ENCODE measurements at places on chromosomes 12 and 14.

DNA sequence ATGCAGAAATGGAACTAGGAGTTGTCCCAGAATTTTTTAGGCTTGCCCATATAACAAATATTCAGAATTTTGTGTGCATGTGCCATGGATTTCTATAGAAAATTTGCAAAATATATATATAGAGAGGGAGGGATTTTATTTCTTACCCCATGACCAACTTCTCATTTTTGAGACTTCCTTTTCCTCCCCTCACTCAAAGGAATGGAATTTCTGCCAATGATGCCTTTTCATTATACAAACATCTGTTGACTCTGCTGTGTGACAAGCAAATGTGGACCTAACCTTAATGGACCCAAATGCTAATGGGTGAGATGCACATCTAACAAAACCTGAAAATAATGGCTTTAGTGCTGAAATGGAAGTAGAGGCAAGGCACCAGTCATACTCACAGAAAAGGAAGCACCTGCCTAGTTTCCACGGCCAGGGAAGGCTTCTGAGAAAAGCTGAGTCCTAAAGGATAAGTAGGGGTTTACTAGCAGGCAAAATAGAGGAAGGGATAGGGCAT is 3.6 kb upstream of the GNG2 start:
- no peak for DNase-seq

DNA sequence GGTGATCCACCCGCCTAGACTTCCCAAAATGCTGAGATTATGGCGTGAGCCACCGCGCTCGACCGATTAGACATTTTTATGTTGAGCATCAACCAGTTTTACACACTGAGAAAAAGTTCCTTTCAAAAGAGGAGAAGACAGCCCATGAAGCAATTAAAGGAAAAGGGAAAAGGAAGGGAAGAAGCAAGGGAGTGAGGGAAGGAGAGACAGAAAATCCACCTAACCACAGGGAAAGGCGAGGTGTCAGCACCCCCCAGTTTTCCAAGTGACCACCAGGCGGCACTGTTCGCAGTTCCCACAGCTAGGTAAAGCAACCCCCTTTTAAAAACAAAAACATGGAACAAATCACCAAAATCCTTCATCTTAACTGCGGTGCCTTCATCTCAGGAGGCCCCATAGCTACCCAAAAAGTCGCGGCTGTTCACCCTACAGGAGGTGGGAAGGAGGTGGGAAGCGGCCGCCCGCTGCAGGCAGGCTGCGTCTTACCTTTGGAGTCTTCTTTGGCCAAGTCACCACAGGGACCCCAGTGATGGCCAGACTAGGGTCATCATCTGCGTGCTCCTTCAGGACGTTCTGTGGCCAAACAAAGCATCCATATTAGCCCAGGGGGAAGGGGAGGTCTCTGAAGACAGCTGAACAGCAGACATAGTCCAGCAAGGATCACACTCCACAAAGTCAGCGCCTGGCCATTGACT is 86.6 kb downstream of the KDM2B start:
- no peak for DNase-seq

DNA sequence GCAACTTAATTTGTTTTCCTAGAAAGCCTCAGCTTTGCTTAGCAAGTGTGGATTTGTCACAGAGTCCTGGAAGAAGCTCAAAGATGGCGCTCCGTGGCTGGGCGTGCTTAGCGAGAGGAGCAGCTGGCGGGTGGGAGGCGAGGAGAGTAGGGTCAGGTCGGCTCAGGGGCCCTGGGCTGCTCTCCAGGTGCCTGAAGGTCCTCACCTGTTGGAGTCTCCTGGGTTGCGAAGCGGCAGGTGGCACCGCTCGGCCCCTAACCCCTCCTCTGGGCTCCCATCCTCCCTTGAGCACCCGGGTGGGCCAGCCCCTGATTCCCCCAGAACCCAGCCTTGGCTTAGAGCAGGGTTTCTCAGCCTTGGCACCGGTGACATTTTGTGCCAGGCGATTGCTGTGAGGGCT is 25.1 kb downstream of the LRTM2 start:
- no peak for DNase-seq

DNA sequence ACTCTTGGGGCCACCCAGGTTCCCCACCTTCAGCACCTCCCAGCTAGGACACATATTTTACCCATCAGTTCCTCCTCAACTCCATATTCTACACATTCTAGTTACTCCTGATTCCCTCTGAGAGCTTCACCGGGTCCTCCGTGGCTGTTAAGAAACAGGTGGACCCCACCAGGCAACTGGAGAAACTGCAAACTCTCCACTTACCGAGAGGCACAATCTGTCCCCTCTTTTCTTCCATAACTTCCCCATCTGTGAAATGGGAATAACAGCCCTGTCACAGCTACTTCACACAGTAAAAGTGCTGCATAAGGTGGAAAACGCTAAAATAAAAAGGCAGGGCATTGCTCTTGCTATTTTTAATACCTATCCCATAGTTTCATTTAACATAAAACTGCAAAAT is 1.5 kb downstream of the SLC7A8 start:
- no peak for DNase-seq

GRCh38 chr14:100082723-100083122 is 17.5 kb downstream of the EVL start:
- DNase-seq: no peak

DNA sequence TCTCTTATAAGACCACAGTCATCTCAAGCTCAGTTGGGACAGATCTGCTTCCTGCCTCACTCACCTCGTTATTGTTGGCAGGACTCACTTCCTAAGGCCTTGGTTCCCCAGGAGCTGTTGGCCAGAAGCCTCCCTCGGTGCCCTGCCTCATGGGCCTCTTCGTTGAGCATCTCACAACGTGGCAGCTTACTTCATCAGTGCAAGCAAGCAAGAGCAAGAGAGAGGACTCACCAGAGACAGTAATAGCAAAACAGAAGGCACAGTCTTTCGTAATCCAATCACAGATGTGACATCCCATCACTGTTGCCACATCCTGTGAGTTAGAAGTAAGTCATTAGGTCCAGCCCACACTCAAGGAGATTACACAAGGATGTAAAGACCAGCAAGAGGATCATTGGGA is 5.1 kb upstream of the NUMB start:
- DNase-seq: peak; percentile 98

GRCh38 chr12:5447320-5447719 is 15.4 kb downstream of the NTF3 start:
- DNase-seq: no peak

DNA sequence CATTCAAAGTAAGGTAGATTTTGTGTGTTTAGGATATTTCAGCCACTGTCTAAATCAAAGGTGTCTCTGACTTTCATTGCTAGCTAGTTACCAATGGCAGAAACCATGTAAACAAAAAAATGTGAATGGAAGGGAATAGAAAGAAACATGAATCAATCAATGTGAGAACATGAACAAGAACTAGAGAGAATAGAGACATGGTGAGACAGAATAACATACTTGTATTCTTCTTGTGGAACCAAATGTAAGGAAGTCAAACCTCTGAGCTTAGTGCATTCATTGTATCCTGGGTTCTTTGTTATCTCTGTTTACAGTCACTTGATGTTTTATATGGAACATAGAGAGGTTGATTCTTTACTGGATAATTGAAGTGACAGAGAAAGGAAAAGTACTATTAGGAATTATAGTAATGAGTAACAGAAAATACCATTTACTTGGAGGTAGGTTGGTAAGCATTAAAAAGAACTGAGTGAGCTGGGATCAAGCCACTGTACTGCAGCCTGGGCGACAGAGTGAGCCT is 2.6 kb upstream of the WNK1 start:
- DNase-seq: no peak

GRCh38 chr12:12720052-12720451 is 2.9 kb downstream of the CDKN1B start:
- peak; percentile 13 for DNase-seq

DNA sequence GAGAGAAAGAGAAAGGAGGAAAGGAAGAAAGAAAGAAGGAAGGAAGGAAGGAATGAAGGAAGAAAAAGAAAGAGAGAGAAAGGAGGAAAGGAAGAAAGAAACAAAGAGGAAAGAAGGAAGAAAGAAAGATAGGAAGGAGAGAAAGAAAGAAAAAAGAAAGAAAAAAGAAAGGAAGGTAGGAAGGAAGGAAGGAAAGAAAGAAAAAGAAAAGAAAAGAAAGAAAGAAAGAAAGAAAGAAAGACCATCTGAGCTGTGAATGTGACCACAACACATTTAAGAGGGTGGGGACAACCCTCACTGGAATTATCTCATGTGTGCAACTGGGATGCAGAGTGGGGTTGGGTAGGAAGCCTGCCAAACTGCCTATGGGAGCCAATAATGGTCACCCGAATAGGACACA is 36.0 kb upstream of the BATF start:
- DNase-seq: no peak

- DNase-seq: no peak
Measured at GRCh38 chr12:93959657-93960056, 188.7 kb upstream of the PLXNC1 start.

DNA sequence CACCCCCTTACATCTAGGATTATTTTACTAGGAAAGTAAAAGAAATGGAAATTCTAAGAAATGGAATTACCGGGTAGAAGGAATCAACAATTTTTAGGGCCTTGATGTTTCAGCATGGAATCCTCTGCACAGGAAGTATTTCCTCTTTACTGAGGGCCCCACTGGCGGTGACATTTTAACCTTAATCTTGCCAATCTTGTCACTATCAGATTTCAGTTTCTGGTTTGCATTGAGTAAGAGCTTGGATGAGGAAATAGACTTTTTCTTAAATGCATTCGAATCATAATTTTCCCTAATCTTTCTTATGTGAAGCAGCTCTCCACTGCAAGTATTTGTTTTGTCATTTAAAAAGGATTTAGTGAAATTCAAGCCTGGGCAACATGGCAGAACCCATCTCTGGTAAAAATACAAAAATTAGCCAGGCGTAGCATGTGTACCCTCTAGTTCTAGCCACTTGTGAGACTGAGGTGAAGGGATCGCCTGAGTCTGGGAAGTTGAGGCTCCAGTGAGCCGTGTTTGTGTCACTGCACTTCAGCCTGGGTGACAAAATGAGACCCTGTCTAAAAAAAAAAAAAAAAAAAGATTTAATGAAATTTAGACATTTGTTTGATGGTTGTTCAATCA is 40.7 kb downstream of the TPCN1 start:
- DNase-seq: peak; percentile 11

DNA sequence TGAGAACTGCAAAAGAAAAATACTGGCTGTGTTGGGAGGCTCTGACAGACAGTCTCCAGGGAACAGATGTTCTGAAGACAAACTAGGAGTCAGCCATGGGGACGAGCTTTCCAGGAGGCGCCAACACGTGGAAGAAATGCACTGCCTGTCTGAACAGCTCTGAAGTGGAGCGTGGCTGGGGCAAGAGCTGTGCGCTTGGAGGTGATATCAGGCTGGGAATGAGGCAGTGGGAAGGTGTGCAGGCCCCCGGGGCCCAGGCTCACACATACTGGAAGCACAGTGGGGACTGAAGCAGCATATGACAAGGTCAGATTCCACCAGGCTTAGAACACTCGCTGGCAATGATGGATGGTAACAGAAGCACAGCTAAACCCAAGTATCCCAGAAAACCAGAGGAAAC is 17.5 kb downstream of the APPL2 start:
- DNase-seq: no peak

DNA sequence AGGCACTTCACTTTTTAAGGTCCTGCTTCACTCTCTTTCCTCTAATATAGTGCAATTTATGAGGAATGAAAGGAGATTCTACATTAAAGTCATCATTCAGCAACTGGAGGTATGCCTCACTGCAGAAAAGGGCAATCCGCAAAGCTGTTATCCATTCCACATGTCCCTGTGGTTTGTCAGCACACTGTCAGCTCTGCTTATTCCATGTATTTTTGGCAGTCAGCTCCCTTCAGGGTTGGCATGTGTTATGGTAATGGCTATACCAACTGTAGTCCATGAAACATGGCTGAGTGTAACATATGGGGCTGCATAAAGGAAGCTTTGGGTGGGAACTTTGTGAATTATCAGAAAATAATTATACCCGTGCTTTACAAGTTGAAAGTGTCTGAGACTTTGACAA is 154.1 kb downstream of the GALC start:
- no peak for DNase-seq

- DNase-seq: no peak
Measured at GRCh38 chr14:23162800-23163199, 20.7 kb downstream of the SLC7A8 start.

DNA sequence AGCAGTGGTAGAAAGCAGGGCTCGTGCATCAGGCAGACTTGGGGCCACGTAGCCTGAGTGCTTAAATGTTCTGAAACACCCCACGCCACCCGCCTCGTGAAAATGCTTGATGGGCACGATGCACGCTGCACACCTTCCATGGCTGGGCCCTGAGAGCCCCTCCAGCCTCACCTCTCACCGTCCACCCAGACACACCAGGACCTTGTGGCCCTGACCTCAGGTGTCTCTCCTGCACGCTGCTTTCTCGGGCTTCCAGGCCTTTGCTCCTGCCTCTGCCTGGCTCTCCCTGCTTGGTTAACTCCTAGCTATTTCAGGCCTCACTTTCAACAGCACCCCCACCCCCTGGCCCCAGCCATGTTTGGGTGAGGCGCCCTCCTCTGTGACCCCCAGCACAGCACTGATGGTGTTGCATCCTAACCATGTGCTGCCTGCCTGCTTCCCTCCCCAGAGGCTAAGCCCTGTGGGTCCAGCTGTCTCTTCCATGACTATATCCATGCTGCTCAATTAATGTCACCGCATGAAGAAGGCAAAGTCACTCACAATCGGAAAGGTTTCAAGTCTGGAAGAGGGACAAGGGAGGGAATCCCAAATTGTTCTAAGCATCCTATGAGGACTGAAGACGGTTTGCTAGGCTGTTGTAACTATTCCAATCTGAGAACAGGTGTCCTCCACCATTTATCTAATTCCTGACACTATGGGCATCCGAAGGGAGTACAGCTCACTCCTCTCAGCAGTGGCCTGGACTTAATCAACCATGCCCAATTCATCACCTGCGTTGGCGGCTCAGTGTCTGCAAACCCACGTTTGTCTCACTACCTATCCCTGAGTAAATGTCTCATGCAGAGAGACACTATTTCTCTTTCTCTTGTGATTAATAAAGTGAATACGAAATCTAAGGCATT is 82.2 kb downstream of the CCDC88C start:
- no peak for DNase-seq

DNA sequence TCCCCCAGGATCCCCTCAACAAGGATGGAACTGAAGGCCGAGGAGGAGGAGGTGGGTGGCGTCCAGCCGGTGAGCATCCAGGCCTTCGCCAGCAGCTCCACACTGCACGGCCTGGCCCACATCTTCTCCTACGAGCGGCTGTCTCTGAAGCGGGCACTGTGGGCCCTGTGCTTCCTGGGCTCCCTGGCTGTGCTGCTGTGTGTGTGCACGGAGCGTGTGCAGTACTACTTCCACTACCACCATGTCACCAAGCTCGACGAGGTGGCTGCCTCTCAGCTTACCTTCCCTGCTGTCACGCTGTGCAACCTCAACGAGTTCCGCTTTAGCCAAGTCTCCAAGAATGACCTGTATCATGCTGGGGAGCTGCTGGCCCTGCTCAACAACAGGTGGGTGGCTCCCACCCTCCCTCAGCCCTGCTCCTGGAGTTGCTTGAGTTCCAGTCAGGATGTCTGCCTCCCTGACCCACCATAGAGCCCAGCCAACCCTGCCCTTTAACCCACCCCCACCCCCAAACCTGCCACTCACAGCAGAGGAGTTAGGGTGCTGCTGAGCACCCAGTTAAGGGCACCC is 1.4 kb downstream of the ASIC1 start:
- DNase-seq: no peak

- DNase-seq: no peak
Measured at GRCh38 chr12:7017870-7018349, 366 bp downstream of the LPCAT3 start.

All from HT1080 (cell line).